Jurkat, Clone E6-1 (cell line): ENCODE measurements at places on chromosomes 3 and 15.
A peak's percentile ranks its signal among the peaks of the same experiment; 100 is the strongest.

DNA sequence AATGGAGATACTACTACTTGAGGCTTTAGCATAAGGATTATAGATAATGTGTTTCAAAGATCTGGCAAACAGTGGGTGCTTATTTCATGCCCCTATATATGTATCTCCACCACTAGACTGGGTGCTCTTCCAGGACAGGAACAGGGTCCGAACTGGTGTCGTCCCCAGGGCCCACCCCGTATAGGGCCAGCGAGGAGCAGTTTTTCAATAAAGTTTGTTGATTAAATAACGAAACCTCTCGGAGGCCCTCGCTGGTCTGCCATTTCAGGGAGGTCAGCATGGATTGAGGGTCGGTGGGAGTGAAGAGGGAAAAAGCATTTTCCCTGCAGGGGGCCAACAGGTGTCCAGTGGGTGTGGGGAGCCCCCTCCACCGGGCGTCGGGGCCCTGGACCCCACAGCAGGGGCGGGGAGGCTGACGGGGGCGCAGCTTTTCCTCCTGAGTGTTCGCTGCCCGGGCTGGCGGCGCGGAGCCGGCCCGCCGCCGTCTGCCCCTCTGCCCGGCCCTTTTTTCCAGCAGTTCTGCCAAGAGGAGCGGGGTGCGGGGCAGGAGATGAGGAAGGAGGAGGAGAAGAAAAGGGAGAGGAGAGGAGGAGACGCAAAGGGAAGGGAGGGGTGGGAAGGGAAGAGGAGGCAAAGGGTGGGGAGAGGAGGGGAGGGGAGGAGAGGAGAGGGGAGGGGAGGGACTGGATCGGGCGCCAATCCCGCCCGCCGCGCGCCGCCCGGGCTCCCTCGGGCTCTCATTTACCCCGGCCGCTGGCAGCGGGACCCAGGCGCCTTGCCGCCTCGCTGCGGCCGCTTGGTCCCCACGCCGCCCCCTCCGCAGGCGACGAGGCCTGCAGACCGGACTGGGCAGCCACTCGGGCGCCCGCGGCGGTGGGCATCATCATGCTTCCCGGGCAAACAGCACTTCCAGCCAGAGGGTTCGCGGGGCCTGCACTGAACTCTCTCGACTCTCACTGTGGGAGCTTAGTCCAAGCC is 66.3 kb downstream of the ISG20 start:
- DNase-seq: no peak

DNA sequence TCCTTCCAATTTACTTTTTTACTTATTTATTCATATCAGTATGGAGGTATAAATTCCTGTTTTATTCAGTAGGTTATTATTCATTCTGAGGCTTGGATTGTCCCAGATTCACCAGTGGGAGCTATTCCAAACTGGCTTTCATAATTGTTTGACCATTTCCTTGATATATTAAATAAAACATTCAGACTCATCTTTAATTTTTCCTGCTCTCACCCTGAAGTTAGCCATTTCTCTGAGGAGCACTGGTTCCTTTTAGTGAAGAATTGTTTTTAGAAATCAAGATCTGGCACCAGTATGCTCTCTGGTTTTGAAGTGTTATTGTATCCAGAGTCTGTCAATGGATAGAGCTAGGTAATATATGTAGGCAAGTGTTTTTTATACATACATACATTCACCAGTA is 66.9 kb upstream of the DCBLD2 start:
- DNase-seq: no peak

- no peak for DNase-seq
These were observed 789.8 kb downstream of the TUSC7 start for GRCh38 chr3:117499189-117499870.

DNA sequence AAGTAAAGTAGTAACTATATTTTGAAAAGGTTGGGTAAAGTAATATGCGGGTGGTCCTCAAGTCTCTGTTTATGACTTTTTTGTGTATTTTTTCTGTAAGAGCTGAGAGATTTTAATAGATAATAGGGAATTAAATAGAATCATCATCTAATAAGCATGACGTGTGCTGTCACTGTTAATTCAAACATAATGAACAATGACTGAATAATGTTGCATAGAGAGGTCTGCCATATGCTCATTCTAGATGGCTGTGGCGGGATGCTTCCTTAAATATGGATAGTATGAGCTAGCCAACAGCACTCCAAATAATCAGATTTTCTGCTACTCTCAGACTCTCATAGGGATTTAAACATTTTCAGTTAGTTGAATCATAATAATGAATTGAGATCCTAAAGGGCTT is 302.8 kb upstream of the RBMS3 start:
- no peak for DNase-seq

- no peak for DNase-seq
These were observed 6.2 kb downstream of the HMG20A start for GRCh38 chr15:77426871-77427270.

DNA sequence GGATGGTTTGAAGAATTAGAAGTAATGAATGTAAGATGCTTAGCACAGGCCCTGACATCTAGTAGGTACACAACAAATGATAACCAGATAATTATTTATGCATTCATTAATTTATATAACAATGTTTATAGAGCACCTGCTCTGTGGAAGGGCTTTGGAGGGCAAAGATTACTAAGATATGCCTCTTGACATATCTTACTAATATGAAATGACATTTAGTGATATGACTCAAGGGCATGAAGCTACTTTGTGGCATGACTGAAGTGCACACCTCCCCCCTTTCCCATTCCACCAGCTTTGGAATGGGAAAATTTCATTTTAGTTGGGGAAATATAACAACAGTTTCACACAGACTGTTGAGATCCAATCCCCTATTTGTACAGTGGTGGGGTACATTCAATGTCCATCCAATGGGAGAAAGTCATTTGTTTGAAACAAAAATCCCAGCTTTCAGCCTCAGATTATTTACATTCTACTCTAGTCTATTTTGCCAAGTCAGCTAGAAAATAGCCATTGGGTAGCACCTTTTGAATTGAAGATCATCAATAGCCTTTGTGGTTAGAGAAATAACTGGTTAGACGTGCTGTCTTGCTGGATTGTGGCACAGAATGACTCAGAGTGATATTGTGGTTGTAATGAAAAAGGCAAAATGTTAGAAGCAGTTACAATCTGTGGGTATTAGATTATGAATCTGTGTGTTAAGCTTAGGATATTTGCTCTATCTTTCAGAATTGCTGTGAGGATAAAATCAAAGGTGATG is 72.9 kb downstream of the MOBP start:
- DNase-seq: no peak

DNA sequence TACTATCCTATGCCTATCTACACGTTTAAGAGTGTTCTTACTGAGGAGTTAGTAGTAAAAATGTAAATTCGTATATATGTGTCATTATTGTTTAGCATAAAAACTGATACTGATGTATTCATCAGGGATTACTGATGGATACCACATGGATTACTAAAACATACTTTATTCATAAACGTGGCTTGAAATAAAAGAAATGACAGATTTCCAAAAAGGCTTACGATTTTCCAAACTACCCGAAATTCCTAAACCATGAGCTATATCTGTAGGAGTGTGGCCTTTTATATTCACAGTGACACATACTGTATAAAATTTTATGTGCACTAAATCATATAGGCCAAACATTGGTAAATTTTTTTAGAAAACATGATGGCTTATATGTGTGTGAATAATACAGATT is 6.9 kb downstream of the TSC22D2 start:
- no peak for DNase-seq

- peak; percentile 81 for DNase-seq
These were observed 82.8 kb upstream of the CDV3 start for GRCh38 chr3:133490468-133491351.

GRCh38 chr3:33798113-33798417 is 365 bp upstream of the PDCD6IP start:
- no peak for DNase-seq

- DNase-seq: no peak
These were observed 266.4 kb upstream of the CDIN1 start for GRCh38 chr15:36313021-36313420.

DNA sequence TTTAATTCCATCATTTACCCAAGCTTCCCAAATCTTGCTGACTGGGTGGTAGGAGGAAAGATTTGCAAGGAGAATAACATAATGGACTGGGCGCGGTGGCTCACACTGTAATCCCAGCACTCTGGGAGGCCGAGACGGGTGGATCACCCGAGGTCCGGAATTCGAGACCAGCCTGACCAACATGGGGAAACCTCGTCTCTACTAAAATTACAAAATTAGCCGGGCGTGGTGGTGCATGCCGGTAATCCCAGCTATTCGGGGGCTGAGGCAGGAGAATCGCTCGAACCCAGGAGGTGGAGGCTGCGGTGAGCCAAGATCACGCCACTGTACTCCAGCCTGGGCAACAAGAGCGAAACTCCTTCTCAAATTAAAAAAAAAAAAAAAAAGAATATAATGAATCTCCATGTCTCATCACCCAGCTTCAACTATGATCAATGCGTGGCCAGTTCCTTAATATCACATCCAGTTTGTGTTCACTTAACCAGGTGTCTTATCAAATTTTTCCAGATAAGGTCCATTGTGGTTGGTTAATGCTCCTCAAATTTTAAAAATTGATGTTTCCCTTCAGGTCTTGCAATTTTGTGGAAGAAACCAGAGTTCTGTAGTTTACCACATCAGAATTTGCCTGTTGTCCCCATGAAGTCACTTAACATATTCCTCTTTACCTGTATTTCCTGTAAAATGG is 1.3 kb upstream of the ABCF3 start:
- DNase-seq: no peak

DNA sequence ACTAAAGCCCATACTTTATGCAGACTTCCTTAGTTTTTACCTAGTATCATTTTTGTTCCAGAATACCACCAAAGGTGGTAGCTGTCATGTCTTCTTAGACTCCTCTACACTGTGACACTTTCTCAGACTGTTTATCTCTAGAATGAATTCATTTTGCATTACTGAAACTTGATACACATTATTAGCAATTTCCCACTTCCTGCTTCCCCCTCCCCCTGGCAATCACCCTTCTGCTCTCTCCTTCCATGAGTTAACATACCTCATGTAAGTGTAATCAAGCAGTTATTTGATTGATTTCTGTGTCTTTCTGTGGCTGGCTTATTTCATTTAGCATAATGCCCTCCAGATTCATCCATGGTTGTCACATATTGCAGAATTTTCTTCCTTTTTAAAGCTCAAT is 204.9 kb downstream of the STAG1 start:
- DNase-seq: no peak

DNA sequence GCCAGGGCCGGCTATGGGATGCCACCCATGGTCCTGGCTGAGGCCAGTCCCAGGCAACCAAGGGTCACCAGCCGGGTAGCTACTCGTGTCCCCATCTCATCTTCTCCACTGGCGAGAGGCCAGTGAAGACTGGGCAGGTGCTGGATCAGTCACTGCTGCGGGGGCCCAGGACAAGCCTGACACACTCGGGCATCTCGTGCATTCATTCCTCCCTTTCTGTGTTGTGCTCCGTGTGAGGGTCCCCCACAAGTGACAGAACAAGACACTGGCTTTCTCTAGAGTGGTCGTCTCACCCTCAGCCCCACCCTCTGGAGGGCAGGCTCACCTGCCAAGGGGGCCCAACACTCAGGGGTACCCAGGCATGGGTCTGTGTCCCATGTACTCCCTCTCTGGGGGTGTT is 48.4 kb downstream of the ROPN1B start:
- DNase-seq: no peak

DNA sequence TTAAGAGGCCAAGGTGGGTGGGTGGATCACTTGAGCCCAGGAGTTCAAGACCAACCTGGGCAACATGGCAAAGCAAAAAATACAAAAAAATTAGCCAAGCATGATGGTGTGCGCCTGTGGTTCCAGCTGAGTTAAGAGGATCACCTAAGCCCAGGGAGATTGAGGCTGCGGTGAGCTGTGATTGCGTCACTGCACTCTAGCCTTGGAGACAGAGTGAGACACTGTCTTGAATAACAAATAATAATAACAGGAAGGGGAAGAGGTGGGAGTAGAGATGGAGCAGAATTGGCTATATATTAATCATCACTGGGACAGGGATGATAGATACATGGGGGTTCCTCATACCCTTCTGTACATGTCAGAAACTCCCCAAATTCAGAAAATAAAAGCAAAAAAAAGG is 23.8 kb upstream of the NMB start:
- DNase-seq: no peak

DNA sequence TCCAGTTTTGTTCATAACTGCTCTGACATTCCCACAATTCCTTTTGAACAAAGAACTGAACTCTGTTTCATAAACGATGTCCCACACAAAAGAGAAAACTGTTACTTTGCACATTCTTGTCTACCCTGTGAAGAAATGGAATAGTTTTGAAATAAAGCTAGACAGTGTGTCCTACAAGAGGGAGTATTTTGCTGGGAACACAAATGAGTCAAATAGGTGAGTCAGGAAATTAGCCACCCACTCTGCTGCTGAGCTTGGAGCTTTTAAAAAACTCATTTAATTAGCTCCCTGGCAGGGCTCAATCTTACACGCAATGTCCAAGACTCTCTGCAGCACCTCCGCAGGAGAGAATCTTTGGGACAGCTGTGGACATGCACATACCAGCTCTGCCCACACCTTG is 193.4 kb downstream of the SLC9A9 start:
- no peak for DNase-seq

- DNase-seq: no peak
These were observed 122.0 kb downstream of the TFDP2 start for GRCh38 chr3:142027300-142027699.

DNA sequence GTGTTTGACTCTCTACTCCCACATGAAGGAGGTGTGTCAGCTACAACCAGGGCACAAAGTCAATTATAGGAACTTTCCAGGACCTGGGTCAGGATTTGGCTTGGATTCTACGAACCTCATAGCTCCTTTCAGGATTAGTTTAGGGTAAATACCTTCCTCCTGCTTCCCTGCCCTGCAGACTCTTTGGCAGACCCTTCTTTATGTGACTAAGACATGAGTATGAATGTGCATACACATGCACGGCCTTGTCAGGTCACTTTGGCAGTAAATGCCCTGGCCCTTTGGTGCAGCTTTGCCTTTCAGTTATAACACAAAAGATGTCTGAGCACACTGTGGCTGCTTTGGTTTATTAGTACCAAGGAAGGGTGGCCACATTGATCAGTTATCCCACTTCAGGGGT is 68.9 kb downstream of the GHSR start:
- no peak for DNase-seq

GRCh38 chr3:170740726-170741591 is 129.0 kb downstream of the RPL22L1 start:
- DNase-seq: no peak

DNA sequence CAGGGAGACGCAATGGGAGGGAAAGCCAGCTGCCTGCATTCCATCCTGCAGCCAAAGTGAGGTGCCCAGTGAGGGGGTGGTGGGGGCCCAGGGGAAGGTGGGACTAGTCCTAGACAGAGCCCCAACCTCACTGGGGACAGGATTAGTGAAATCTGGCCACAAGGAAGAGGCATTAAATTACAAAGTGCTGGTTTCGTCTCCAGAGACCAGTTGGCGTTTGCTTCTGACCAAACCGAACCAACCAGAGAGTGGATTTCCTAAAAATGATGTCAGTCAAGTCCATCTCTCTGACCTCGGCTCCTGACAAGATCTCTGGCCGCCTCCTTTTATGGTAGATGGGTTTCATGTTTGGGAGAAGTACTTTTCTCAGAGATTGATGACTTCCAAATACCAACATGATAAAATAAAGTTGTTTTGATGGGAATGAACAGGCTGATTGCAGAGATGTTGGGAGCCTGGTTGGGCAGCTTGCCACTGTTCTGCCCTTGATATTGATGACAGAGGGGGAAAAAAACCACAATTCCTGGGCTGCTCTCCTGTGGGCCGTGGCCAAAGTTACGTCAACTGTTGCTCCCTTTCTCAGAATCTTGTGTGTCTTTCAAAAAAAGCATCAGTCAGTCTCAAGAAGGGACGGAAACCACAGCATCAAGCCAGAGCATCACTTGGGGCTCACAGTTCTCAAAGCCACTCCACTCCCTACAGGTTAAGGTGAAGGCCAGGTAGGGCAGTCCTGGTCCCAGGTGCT is 24.6 kb downstream of the ITGA11 start:
- DNase-seq: no peak

- DNase-seq: no peak
These were observed 7.1 kb downstream of the FSTL1 start for GRCh38 chr3:120443626-120444123.
